ENCODE measurements at places on chromosomes 2 and 18.

- peak; percentile 92 for DNase-seq
Observed at GRCh38 chr2:68252400-68253218, at the start of gene PPP3R1. PPP3R1 (minus strand) TSS chr2:68252532; CDS start chr2:68252127, 405 bp downstream.

GRCh38 chr2:197189426-197190099 lies 121.0 kb downstream of the ANKRD44 start:
- DNase-seq: no peak

DNA sequence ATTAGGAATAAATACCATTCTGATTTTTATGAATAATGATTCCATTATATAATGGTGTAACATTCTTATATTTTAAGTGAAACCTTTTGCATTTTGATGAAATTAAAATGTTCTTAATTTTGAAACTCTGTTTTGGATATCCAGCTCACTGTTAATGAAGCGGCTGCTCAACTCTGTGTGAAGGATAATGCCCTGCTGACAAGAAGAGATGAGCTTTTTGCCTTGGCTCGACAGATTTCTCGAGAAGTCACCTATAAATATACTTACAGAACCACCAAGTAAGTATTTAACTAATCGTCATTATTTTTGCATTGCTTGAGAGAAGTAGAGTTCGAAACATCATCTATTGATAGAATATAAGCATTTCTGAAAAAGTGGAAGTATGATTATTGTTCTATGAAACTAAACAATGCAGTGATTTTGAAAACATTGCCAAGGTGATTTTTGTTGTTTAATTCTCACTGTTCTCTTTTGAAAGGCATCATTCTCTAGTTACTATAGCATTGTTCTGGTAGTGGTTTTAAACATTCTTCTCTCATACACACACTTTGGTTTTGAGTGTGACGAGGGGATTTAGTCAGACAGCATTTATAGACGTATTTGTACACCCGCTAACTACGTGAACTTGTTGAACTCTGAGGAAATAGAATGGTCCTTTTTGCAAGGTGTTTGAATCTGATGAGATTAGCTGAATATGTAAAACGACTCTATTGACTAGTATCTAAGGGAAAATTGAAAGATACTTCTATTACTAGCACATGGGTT lies 21.5 kb downstream of the NAB1 start:
- DNase-seq: no peak

DNA sequence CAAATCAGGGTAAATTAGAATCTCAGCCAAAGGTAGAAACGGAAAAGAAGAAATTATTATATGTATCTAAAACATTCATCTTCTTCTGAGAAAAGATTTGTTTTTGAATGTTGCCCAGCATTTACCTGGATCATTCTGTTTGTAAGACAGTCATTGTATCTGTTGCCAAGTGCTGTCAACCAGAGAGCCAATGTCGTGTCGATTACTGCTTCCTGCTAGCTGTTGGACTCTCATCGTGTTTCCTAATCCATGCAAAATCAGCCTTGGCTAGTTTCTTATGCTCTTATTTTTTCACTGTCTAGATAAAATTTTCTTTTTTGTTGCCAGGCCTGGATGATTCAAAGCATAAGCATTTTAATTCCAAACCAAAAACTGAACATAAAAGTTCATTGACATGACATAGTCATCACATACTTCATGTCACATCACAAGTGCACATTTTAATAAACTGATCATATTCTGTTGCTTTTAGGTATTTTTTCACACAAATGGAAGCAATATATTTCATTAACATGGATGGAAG lies 202.3 kb downstream of the KCNH7 start:
- DNase-seq: no peak

- DNase-seq: no peak
Observed at GRCh38 chr2:65722028-65722778, 289.8 kb upstream of the SPRED2 start.

DNA sequence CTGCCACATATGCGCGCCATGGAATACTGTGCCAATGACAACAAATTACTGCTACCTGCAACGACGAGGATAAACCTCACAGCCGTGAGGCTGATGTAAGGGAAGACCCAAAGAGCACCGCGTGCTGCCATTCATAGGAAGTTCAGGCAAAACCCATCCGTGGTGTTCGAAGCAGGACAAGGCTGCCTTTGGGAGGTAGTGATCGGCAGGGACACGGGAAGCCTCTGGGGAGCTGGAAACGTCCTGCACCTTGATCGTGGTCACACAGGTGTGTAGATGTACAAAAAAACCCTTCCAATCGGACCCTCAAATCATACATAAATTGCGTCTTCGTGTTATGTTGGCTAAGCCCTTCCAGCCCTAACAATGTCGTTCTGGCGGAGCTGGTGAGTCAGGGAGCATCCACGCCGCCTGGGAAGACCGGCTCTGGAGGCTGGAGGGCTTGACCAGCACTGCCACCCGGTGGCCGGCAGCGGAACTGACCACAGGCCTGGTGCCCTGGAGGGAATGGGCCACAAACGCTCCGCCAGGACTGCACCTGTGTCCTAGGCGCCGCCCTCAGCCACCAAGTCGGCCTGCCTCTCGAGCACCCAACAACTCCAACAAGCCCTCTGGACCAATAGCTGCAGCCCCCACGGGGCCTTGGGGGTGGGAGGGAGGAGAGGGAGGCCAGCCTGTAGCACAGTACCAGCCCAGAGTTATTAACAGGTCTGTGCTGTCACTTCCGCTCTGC lies 4.1 kb upstream of the NEURL3 start:
- peak; percentile 24 for DNase-seq

DNA sequence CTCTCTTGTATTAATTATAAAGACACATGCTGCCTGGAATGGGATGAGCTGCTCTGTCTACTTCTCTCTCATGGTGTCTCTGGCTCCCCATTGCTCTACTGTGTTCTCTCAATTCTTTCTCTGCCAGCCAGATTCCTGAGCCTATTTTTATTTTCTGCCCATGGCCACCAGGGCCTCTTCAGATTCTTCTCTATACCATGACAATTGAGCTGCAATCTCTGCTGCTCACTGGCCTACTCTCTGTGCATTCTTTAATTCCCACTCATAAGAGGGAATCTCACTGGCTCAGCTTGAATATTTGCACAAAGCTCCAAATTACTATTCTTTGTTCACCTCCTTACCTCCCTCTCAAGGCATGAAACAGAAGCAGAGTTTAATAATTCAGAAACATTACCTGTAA lies 161.4 kb upstream of the GULP1 start:
- no peak for DNase-seq

- no peak for DNase-seq
Observed at GRCh38 chr2:127083819-127084503, 23.0 kb downstream of the BIN1 start.

DNA sequence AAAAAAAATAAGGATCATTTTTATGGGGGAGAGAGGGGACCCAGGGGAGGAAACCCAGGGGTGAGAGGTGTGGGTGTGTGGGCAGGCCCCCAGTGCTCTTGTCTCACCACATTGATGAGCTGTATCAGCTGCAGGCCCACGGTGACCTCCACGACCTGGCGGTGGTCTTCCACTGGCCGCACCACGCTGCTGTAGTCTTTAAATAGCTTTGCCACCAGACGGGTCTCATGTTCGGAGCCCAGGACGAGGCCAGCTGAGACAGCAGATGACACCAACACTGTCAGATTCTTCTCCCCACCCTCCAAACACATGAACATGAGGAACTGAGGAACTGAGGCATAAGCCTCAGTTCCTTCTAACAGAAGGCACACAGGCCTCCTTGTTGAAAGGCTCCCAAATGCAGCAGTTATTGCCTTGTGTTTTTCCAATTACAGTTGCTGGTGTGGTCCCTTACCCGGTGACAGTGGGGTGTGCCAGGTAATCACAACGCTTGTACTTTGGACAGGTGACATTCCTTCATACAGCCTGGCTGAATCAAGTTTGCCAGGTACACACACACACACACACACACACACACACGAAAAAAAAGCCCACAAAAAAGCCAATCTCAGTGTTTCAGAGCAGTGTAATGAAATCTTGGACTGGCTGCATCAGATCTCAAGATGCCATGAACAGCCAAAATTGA lies 4.7 kb downstream of the CHRNA1 start:
- DNase-seq: no peak

DNA sequence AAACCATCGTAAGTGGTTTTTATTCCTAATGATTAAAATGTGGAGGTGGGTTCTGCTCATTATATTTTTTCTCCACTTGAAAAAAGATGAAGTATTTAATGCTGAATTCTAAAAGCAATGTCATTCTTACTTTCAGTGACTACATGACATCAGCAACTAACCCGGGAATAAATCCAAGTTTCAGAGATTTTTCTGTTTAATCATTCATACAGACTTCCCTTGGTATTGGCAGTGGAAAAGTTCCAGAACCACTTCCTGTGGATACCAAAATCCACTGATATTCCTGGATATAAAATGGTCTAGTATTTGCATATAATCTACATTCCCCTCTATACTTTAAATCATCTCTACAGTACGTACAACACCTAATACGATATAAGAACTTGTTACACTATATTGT lies 128.6 kb downstream of the ZNF532 start:
- DNase-seq: no peak

- DNase-seq: no peak
Observed at GRCh38 chr18:49859021-49859359, 45.7 kb upstream of the ACAA2 start.

GRCh38 chr2:123695426-123695825 lies 329.7 kb upstream of the CNTNAP5 start:
- DNase-seq: no peak

DNA sequence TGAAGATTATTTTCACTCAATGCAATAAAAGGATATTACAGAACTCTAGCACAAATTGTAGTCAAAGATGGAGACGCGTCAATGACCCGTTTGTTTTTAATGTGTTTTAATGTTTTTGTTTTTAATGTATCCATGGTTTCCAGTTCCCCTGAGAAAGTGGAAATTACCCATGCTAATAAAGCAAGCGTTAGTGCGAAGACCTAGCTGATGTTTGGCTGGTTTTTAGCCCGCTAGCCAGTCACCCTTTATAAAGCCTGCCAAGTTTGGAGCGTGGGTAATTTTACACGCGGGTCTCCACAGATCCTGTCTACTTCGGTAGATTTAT lies 430 bp upstream of the CHMP1B start:
- DNase-seq: no peak

GRCh38 chr2:242053921-242054320 lies 184.4 kb downstream of the RTP5 start:
- DNase-seq: no peak

DNA sequence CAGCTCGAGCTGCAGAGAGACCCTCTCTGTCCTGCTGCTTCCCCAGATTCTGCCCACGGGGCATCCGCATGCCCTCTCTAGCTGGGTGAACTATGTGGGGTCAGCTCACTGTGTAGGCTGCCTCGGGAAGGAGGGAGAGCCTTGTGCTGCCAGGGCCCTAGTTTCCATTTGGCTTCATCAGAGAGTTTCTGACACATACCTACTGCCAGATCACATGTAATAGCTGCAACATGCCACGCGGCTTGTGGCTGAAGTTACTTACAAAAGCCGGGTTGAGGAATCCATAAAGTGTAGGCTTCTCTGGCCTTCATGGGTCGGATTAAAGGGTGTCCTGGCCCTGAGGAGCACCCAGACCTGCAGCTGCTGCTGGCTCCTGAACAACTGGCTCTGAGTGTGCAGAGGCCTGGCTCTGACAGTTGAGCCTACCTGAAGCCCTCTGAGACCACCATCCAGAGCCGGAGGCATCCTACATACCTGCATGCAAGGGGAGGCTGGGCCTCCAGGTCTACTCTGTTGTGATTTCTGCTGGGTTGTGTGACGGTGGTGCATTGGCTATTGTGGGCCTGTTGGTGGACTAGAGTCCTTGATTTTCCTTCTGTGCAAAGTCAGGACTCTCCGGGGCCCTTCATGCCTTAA lies 130.0 kb downstream of the SH3RF3 start:
- DNase-seq: no peak

All from stimulated activated CD8-positive, alpha-beta memory T cell treated with anti-CD3 and anti-CD28 coated beads, Interleukin-2, amount 100 ng/mL, for 1 hour (primary cell).